T-helper 2 cell (primary cell): ENCODE measurements at places on chromosomes 2 and 18.

GRCh38 chr2:30775833-30776232 lies 31.4 kb downstream of the CAPN13 start:
- no peak for DNase-seq

DNA sequence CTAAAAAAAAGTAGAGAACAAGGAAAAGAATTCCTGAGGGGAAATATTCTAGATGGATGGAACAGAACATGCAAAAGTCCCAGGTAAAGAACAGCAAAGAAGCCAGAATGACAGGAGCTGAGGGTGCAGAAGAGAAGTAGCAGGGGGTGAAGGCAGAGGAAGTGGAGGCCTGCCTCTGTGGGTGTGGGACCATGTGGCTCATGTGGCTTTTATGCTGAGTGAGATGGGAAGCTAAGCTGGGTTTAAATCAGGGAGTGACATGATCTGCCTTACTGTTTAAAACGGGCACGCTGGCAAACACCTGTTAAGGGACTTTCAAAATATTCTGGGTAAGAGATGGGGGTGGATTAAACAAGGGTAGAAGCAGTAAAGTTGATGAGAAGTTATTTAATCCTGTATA lies 40.0 kb downstream of the GKN2 start:
- DNase-seq: peak; percentile 93

DNA sequence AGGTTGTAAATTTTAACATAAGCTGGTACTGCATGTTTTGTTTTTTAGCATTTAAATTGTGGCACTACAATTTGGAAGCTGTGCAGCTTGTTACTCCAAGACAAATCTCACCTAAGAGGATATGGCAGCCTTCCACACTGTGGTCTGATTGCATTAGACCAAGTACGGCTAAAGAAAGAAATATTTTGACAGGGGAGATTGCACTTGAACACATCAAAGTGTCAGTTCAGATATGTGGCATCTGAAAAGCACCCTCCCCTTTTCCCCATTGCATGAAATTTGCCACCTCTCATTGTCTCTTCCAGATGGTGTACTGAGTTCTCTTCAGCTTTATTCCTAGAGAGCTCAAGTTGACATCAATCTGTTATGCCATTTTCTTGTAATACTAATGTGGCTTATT lies 295.9 kb downstream of the ERBB4 start:
- no peak for DNase-seq

GRCh38 chr2:58266211-58266610 lies 25.1 kb upstream of the FANCL start:
- no peak for DNase-seq

DNA sequence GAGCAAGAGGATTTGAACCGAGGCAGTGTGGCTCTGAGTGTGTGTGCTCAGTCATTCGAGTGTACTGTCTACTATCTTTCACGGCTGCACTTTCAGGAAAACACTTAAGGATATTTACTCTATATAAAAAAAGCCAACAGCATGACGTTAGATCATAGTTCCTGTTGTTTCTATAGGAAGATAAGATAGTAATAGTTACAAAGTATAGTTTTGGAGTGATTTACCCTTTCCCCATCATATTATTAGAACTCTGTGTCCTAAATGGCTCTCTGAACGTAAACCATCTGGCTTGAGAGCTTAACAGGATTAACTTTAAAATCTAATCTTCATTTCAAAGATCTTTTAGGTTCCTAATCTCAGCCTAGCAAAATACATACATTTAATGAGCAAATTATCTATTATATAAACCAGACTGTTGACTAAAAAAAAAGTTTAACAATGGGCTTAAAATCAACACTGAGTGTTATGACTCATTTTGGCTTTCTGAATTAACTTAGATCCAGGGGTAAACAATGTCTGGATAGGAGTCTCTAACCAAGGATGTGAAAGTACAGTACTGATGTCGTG lies 150.3 kb upstream of the DNMT3A start:
- no peak for DNase-seq

DNA sequence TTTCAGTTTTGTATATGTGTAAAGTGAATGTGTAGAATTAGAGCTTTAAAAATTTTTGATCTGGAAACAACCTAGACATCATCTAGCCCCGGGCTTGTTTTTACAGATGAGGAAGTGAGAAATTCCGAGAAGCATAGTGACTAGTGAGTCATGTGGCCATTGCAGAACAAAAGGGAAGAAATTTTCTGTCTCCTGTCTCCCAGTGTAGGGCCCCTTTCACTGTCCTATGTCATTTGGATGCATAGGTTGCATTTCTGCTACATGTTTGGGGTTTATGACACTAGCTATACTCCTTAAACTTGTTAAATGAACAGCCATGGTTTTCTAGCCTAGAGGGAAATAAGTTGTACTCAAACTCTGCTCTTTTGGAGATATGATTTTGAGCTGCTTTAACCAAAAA lies 84.6 kb downstream of the PLCL1 start:
- DNase-seq: peak; percentile 79

GRCh38 chr2:143635302-143635701 lies 506.1 kb downstream of the ARHGAP15 start:
- DNase-seq: no peak

- DNase-seq: no peak
Measured at GRCh38 chr2:196238836-196239380, 67.5 kb upstream of the STK17B start.

- no peak for DNase-seq
Measured at GRCh38 chr2:48187503-48187902, 281.2 kb upstream of the FBXO11 start.
